ENCODE measurements at places on chromosomes 1 and 21.

DNA sequence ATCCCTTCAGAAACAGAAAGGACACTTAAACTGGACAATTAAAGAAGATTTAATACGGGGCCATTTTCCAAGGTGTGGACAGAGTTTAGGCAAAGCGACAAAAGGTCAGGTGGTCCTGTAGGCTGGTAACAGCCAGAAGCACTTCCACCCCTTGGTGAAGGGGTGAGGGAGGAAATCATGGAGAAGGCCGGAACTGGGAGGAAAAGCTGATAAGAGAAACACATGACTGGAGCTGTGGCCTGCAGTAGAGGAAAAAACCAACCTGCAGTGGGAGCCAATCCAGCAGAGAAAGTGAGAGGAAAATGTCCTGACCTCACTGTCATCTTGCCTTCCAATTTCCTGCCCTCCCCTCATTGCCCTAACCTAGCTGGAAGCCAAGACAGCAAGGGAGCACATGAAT is 249.8 kb downstream of the LMO4 start:
- no peak for DNase-seq

- no peak for DNase-seq
Measured at GRCh38 chr21:43866659-43867331, 1.8 kb downstream of the AGPAT3 start.

DNA sequence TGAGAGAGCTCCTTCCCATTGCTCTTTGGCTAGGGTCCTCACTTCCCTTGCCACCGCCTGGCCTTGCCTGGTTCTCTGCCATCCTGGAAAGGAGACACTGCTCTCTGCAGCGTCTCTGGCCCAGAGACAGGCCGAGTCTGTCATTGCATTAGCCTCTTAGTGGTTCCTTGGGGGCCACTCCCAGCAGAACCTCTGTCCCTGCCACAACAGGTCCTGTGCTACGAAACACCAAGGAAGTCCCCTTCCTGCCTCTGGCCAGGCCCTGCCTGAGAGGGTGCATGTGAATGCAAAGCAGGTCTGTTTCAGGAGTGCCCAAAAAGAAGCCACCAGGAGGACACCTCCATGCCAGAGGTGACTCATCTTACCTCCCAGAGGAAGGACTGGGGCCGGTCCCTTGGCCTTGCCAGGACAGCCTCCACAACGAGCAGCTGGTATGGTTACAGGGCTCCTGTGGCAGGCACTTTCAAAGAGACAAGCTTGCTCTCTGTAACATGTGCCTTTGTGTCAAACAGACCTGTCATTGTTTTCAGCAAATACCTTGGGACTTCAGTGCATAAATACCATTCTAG is 59.6 kb downstream of the VPS26C start:
- DNase-seq, result peak; percentile 24

GRCh38 chr1:214548988-214549387 is 2.4 kb downstream of the PTPN14 start:
- DNase-seq, result no peak

DNA sequence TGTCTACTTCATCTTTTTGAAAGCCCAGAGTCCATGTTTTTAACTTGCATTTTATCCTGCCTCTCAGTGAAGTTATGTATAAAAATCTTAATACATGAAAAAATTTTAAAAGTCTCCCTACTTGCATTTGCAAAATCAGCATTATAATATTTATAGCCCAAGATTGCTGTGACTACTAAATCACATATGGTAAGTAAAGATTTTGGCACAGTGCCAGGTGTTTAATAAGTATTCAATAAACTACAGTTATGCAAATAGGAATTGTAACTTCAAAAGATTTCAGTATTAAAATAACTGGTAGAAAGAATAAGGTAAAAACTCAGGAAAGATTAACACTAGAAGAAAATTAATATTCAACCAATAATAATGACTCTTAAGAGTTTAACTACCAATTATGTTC is 641.7 kb downstream of the LRRIQ3 start:
- DNase-seq, result no peak

DNA sequence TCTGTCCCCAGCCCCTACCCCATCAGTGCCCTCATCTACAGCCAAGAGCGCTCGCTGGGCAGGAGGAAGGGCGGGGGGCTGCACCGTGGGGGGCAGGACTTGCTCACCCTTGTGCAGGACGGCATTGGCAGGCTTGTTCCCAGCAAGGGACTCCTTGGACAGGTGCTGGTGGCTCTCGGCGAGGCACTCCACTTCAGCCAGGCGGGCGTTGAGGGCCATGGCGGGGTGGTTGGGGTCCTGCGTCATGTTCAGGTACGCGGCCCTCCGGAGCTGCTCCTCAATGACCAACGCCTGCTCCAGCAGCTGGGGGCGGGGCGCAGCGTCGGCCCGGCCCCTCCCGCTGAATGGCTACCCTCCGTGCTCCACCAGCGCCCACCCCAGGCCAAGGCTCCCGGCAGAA is 64.0 kb downstream of the KCNAB2 start:
- no peak for DNase-seq

- no peak for DNase-seq
Measured at GRCh38 chr21:46545363-46545762, 59.5 kb downstream of the S100B start.

DNA sequence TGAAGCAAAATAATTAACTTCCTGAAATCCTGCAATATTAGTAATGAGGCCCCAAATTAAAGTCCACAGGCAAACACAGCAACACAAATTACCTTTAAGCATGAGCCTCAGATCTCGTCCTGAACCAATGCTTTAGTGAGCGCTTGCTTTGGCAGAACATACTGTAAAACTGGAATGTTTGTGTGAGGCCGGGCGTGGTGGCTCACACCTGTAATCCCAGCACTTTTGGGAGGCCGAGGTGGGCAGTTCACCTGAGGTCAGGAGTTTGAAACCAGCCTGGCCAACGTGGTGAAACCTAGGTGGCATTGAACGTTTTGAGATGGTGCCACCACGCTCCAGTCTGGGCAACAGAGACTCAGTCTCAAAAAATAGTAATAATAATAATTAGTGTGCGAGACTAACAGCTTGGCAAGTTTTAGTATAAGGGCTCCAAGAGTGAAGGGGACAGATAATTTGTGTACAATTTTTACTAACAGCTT is 17.8 kb downstream of the SFPQ start:
- DNase-seq, result no peak

- DNase-seq, result peak; percentile 58
Measured at GRCh38 chr1:210400043-210400840, 71.5 kb downstream of the HHAT start.

GRCh38 chr1:185360714-185361113 is 43.7 kb upstream of the IVNS1ABP start:
- no peak for DNase-seq

DNA sequence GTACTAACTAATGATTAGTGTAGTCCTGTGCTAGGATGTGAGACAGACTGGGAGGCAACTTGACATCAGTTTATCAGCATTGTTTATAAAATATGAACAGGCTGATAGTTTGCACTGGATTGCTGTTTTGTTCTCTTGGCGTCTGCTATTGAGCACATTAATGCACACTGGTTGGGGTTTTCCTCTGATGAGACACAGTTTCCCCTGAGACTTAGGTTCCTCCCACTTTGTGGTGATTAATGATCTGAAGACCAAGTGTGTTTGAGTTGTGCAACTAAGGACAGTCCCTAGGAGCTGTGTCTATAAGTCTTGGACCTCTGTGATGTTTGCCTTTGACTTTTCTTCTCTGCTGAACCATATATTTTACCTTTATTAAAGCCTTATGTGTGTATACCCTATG is 1015.4 kb downstream of the AMY1C start:
- DNase-seq, result no peak

- DNase-seq, result no peak
Measured at GRCh38 chr1:24074817-24075589, 36.9 kb downstream of the MYOM3 start.

Data from inflammatory macrophage (primary cell).